ENCODE measurements at places on chromosomes 3 and 15. TPM values are rescaled to one million over a fixed set of nuclear protein-coding genes. Genes with fewer than 3 reads are reported as not detected.

The ITIH3 gene
- not detected for total RNA-seq

The VEPH1 gene
- not detected for total RNA-seq

The GP5 gene
- 0.62 TPM for total RNA-seq

GRCh38 chr3:43862992-43863805 lies 172.5 kb downstream of the ABHD5 start:
- DNase-seq, result no peak

DNA sequence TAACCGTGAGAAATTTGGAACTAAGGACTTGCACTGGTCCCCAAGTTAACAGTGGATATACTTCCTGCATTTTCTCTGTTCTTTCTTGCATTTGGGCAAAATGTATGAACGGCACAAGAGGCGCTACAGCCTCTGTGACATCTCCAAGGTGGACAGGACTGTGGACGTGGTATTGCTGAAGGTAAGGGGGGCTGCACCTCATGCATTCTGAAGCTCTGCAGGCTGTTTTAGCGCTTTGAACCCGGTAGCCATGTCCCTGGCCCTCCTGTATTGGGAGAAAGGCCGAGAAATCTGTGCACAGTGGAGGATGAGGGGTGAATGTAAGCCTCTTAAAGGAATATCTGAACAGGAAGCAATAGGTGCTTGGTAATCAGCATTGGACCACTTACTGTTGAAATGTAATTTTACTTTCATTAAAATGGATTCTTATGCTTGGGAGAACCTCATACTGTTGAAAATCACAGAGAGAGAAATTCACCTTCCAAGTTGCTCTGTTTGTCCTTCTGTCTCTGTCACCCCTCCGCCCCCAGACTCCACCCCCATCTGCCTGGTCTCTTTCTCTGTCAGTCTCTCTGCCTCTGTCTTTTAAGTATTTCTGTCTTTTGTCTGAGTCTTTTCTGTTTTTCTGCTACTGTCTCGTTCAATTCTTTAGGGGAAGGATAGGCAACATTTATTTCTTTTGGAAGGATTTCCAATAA lies 174.6 kb downstream of the KLHL25 start:
- DNase-seq, result peak; percentile 25

DNA sequence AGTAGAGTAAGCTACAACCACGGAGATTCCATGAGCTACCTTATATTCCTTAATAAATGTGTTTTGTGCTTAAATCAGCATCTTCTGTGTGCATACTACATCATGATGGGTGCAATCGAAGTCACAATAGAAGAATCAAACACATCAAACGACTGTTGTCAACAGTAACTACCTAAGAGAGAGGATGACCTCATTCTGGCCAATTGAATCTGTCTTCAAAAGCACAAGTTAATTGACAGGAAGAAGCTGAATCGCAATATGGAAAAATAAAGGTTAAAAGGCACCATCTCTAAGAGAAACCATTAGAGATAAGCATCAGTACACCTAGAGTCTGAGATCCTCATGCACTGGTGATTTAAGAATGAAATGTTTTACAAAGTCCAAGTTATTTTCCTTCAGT lies 39.0 kb downstream of the CD200R1L start:
- no peak for DNase-seq

- DNase-seq, result no peak
Measured at GRCh38 chr15:71559098-71559497, 251.3 kb upstream of the NR2E3 start.

DNA sequence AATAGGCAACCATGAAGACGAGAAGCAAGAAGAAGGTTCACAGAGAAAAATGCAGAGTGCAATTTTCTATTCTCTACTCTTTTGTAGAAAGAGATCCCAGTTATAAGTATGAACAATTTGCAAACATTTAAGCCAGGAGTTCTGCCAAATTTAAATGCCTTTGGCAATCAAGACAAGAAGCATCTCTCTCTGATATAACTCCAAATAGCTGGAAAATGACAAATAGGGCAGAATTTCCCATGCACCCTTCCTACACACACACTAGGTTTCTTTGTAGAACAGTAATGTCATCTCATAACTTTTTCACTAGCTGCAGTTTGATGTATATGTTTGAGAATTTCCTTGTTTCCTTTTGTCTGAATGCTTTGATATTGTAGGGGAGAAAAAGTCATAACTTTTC lies 333.5 kb upstream of the AZI2 start:
- no peak for DNase-seq

GRCh38 chr3:13004376-13004775 lies 68.9 kb downstream of the IQSEC1 start:
- no peak for DNase-seq

DNA sequence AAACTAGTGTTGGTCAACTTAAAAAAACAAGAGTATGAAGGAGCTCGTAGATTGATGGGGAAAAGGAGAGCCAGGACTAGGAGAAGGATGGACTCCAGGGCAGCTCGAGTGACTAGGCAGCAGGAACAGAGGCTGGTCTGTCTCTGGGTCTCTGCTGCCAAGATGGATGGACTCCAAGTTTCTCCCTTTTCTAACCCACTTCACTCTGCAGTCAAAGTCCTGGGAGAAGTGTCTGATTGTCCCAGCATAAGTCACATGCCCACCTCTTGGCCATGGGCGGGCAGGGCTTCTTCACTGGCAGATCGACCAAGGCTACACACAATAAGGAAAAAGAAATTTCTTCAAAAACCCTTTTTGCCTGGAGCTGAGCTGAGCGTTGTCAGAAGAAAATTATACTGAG lies 9.2 kb upstream of the EPB42 start:
- no peak for DNase-seq

DNA sequence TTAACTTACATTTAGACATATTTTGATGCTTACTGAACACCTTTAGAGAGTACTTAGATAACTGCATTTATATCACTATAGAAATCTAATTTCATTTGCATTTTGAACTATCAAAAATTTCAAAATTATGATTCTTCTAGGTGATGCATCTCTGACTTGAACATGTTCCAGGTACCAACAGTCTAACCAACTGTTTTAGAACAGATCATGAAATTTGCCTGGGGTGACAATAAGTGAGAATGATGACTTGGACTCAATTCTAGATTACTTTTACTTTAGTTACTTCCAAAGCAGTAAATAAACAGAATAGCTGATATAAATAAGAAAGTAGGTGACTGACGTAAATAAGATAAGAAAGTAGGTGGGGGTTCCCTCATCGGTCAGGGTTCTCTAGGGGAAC lies 307.8 kb downstream of the BCHE start:
- DNase-seq, result no peak

- DNase-seq, result no peak
Measured at GRCh38 chr15:29942143-29942542, 119.9 kb upstream of the TJP1 start.

DNA sequence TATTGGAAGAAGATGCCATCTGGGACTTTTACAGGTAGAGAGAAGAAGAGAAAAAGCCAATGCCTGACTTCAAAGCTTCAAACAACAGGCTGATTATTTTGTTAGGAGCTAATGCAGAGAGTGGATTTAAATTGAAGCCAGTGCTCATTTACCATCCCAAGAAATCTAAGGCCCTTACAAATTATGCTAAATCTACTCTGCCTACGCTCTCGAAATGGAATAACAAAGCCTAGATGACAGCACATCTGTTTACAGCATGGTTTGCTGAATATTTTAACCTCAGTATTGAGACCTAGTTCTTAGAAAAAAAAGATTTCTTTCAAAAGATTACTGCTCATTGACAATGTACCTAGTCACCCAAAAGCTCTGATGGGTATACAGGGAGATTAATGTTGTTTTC lies 16.2 kb downstream of the ARL14 start:
- DNase-seq, result no peak

- no peak for DNase-seq
Measured at GRCh38 chr3:107377151-107377550, at the start of gene CCDC54. Gene CCDC54, plus strand, starts transcription at chr3:107377439. Its CDS starts 149 bp downstream, at chr3:107377588.

GRCh38 chr15:34696506-34696905 lies 58.3 kb downstream of the GJD2 start:
- DNase-seq, result no peak

DNA sequence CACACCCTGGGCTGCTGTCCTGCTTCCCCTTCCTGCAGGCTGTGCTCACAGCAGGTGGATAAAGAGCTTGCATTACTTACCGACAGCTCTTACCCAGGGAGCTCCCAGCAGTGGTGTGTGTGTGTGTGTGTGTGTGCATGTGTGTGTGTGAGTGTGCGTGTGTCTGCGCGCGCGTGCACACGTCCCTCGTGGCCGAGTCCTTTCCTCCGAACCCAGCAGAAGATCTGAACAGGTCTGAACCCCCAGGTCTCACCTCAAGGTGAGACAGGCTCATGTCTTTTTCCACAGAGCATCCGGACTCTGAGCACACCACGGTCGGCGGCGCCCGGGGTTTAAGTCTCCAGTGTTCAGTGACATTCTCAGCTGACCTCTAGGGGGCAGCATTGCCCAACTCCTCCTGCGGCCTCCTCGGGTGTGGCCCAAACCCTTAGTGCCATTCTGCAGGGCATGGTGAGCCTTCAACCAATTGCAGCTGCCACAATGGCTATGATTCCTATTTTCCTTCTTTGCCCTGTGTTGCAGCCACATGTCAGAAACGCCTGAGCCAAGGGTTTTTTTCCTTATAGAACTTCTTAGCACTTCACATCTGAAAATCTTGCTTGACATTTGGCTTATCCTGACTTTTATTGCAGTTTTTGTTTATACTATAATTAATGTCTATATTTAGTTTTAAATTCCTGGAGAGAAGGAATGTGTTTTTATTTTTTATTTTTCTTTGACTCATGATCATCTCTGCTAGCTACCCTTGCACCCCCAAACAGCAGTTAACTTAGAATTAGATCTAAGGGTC lies 64.1 kb upstream of the KLHL25 start:
- DNase-seq, result peak; percentile 87

- no peak for DNase-seq
Measured at GRCh38 chr3:2198776-2199279, 100.2 kb downstream of the CNTN4 start.

- no peak for DNase-seq
Measured at GRCh38 chr15:100972975-100973350, 53.8 kb downstream of the LRRK1 start.

DNA sequence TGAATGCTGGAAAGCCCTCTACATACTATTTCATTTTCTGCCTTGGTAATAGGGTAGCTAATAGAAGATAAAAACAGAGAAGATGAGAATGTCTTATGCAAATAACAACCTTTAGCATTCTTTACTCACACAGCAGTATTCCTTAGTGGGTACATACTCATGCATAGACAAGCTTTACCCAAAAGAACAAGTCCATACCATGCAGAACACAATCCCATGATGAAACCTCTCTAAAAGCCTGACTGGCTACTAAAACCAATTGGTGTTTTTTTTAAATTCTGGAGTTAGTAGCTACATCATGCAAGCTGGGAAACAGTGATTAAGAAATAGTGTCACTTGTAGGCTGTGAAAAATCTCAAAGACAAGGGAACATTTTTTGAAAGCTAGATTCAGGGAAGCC lies 104.8 kb downstream of the DHX30 start:
- DNase-seq, result no peak

GRCh38 chr3:29789686-29790085 lies 508.8 kb downstream of the RBMS3 start:
- DNase-seq, result no peak

- DNase-seq, result no peak
Measured at GRCh38 chr15:57496946-57497869, 94.5 kb upstream of the MYZAP start.

GRCh38 chr3:87219611-87220010 lies 7.5 kb upstream of the CHMP2B start:
- DNase-seq, result no peak

DNA sequence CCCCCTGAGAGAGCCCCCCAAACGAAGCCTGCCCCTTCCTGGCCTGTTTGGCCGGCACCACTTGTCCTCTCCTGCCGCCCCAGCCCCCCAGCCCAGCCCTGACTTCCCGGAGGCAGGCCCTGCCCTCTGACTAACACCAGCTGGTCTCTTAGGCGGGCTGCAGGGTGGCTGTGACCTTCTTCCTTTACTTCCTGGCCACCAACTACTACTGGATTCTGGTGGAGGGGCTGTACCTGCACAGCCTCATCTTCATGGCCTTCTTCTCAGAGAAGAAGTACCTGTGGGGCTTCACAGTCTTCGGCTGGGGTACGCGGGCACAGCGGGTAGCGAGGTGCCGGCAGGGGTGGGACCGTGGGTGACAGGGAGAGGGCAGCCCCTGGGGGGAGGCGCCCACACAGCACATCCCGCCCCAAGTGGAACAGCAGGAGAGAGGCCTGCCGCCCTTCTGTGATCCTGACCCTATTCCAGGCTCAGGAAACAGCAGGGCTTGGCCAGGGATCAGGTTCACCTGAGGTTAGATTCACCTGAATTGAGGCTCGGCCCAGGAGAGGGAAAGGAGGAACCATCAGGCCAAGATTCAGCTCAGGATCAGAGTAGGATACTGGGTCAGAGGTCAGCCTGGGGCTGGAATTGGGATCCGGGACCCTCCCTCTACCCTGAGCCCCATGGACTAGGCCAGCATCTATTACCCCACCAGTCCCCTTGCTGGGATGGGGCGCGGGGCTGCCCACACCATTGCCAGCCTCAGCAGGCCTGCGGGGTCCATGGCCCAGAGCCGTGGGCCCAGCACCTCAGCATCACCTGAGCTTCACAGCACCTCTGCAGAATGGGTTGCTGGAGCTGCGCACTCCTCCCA lies 21.9 kb downstream of the PTH1R start:
- no peak for DNase-seq

GRCh38 chr15:47983533-47983932 lies 137.3 kb upstream of the SLC24A5 start:
- no peak for DNase-seq

DNA sequence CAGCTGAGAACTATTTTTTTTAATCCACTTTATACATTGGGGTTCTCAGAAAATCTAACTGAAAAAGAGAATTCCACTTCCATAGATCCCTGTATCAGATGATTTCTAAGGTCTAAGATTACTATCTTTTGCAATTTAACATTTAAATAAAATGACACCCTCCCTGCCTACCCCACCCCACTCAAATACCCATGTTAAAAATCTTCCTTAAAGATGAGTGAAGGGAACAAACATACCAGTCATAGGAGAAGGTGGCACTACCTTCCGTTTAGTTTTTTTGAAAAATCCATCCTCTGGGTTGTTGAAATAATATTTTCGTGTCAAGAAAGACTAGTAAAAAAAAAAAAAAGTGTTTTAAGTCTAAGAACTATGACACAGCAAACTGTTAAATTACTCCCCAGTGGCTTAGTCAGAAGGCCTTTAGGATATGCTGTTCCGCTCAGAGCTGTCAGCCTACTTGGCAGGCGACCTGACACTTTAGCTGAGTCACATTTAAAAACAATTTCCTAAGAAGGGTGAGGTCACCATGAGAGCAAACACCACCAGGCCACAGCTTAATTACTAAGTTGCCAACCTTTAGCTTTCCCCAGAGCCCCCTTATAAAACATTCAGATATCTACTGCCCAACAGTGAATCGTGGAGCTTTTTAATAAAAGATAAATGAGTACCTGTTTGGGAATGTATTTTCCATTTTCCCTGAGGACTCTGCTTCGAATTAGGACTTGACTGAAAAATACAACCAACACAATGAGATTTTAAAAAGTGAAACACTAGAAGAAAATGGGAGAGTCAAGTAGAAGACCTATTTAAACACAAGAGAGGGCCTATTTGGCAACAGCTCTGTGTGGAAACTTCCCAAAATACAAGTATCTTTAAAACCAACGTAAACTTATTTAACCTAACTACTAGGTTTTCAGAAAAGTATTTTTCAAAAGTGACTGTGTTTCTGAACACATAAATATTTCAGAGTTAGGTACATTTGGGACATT lies 9.6 kb downstream of the EMC3 start:
- peak; percentile 10 for DNase-seq
